Stimulated activated CD4-positive, alpha-beta T cell treated with anti-CD3 and anti-CD28 coated beads, Interleukin-1b, Interleukin-23, amount 100 ng/mL, for 1 hour (primary cell): ENCODE measurements at places on chromosomes 1 and 21.

DNA sequence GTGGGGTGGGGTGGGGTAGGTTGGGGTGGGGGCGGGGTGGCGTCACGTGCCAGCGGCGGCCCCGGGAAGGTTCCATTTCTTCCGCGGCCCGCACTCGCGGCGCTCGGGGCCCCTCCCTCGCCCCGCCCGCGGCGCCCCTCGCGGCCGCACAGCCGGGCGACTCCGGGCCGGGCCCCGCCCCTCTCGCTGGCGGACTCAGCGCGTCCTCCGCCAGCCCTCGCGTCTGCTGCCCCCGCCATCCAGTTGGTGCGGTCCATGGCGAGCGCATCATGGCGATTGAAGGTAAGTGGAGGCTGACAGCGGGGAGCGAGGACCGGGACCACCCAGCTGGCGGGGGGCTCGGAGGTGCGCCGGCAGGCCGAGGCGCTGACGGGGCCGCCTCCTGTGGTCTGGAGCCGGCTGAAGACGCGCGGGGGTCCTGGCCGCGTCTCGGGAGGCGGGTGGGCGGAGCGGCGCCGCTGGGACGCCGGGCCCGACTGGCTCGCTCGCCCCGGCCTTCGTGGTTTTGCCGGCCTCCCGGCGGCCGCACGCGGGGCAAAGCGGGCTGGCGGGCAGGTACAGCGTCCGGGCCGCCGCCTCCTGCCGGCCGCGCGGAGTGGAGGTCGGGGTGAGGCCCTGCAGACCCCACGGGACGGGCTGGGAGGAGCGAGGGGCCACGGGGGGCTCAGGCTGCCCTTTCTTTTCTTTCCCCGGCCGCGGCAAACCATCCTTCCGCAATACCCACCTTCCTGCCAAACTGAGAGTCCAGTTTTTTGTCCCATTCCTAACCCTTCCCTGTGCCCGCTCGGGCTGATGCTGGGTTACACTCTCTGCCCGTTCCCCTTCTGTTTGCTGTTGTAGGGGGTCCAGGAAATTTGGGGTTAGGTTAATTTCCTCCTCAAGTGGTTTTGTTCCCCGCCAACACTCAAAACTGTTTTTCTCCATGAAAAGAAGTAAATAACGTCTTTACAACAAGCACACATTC lies at the start of gene SYT14:
TSS of gene SYT14 (plus strand) at position 222 of the 964 bp plus-strand sequence. CDS start at position 270, 48 bp downstream.
- no peak for DNase-seq

- no peak for DNase-seq
Observed at GRCh38 chr1:219812491-219813203, 115.7 kb downstream of the SLC30A10 start.

- no peak for DNase-seq
Observed at GRCh38 chr1:187721216-187721615, 892.5 kb downstream of the PLA2G4A start.

DNA sequence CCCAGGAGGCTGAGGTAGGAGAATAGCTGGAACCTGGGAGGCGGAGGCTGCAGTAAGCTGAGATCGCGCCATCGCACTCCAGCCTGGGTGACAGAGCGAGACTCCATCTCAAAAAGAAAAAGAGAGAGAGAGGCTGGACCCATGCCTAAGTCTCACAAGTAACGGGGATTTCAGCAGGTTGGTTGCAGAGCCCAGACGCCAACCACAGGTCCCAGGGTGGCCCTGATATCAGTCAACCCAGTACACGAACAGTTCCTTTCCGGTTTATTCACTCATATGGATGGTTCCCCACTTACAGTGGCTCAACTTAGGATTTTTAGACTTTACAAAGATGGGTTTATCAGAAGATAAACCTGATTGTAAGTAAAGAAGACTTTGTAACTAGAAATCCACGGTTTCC lies 40.9 kb downstream of the CLSTN1 start:
- no peak for DNase-seq

GRCh38 chr21:44765231-44766013 lies 36.2 kb downstream of the UBE2G2 start:
- DNase-seq = no peak

GRCh38 chr1:58721247-58721820 lies 21.5 kb upstream of the MYSM1 start:
- DNase-seq = no peak

GRCh38 chr1:45365051-45365450 lies 24.8 kb upstream of the MUTYH start:
- DNase-seq = no peak

DNA sequence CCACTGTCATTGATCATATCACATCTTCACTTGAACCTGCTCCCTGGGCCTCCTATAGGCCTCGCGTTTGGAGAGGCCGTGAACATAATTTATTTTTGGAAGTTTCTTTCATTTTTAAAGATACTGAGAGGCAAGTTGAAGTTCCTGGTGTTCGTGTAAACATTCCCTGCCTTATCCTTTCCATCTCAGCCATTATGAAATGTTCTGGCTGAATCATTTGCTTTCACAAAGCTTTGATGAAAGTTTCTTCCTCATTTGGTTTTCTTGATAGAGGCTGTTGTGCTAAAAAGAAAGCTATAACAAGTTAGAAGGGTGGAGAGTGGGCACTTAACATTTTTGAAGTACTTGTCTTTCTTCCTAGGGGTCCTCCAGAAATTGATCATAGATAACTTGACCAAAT lies 15.5 kb downstream of the CAMTA1 start:
- DNase-seq = no peak

- no peak for DNase-seq
Observed at GRCh38 chr1:216883518-216883917, 160.3 kb upstream of the ESRRG start.

DNA sequence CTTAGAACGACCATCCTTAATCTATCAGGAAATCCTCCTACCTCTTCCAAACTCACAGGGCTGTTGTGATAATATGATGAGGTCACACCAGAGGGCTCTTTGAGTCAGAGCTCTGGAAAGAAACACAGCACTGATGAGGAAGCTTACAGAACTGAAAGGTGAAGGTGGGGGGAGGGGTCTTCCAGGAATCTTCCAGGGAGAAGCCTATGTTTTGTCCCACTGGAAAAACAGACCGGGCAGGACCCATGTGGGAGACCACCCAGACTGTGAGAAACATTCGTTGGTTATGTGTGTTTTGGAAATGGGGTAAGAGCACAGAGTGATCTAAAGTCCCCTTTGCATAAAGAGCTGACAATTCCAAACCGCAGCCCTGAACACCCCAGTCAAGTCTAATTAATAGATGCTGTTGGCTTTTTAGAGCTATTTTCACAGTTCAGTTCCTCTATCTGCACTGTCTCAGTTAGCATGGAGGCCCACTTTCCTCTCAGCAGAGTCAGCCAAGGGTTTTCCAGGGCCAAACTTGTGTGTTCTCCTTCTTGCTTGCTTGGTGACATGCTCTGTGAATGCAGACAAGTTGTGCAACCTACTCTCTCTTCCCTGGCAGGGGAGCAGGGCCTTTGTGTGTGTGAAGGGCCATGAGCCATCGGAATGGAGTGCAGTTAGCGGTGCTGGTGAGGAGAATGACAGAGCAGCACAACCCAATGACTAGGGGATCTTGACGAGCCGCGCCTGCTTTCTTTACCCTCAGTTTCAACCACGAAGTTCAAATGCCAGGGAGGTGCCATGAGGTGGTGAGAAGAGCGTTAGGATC lies 12.3 kb downstream of the PHLDA3 start:
- DNase-seq = no peak

DNA sequence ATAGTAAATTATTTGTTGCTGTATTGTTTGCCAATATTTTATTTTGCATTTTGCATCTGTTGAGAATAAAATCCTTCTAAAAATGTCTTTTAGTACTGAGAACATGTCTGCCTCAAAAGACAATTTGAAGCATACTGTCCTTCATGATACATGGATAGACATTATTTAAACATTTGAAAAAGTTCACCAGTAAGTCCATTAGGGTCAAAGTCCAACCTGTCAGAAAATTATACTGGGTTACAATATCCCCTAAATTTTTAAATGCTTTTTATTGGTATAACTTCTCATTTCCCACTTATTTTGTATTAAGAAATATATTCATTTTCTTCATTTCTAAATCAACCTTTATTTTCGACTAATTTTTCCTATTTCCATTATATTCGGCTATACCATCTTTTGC lies 9.3 kb downstream of the CHML start:
- no peak for DNase-seq

GRCh38 chr1:77560741-77561140 lies 121.7 kb downstream of the ZZZ3 start:
- no peak for DNase-seq

GRCh38 chr21:33802481-33802880 lies 113.1 kb downstream of the ATP5PO start:
- DNase-seq = no peak

DNA sequence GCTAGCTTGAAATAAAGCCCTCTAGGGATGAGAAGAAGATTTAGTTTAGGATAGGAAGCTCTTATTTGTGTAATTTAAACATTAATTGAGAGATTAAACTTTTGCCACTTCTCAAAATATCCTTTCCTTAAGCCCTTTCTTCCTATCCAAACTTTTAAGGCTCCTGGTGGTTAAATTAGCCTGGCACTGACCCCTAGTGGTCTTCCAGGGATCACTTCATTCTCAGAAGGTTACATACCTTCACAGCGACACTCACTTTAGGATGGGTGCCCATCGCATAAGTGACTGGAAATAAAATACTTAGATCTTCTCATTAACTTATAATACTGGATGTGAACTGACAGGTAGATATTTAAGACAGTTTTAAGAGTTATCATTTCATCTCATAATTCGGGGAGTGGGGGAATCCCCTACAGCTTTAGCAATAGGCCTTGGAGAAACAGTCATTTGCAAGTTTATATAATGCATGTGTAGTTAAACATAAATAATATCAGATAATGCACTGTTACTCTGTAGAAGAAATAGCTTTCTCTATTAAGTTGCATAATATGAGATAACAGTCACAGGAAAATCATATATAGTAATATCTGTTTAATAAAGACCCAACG lies 7.4 kb downstream of the LHX9 start:
- no peak for DNase-seq

- no peak for DNase-seq
Observed at GRCh38 chr1:101105877-101106276, 80.3 kb upstream of the DPH5 start.

- no peak for DNase-seq
Observed at GRCh38 chr1:28290851-28291250, 31.5 kb downstream of the SESN2 start.

GRCh38 chr1:17620448-17620847 lies 81.0 kb downstream of the ARHGEF10L start:
- no peak for DNase-seq

- no peak for DNase-seq
Observed at GRCh38 chr1:5453347-5453746, 538.9 kb downstream of the NPHP4 start.

DNA sequence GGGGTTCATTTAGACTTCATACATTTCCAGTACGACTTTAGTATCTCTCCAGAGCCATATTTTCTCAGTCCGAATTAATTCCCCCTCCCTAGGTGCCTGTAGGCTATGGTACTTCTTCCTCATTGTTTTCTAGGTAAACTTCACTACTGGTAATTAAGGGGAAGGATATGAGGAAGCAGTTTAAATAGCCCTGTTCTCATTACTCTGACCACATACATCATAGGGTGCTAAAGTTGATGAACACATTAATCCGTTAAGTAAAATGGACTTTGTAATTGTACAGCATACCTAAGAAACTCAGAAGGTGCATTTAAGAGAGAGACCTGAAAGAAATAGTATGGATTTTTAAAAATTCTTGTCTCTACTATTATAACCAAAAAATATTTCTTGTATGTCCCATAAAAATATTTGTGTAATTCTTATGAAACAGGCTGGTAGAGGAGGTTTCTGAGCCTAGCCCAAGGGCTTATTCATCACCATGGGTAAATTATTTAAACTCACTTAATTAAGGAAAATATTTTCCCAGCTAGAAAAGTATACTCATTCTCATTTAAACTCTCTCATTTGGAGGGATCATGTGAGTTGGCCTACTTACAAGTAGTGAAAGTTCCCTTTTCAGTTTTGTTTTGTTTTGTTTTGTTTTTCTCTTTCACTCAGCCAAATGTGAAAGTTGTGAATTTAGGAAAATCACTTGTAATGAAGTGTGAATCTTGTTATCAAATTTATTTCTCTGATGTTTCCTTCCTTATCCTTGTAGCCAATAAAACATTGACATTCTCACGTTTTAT lies 2.0 kb downstream of the PRMT6 start:
- no peak for DNase-seq

DNA sequence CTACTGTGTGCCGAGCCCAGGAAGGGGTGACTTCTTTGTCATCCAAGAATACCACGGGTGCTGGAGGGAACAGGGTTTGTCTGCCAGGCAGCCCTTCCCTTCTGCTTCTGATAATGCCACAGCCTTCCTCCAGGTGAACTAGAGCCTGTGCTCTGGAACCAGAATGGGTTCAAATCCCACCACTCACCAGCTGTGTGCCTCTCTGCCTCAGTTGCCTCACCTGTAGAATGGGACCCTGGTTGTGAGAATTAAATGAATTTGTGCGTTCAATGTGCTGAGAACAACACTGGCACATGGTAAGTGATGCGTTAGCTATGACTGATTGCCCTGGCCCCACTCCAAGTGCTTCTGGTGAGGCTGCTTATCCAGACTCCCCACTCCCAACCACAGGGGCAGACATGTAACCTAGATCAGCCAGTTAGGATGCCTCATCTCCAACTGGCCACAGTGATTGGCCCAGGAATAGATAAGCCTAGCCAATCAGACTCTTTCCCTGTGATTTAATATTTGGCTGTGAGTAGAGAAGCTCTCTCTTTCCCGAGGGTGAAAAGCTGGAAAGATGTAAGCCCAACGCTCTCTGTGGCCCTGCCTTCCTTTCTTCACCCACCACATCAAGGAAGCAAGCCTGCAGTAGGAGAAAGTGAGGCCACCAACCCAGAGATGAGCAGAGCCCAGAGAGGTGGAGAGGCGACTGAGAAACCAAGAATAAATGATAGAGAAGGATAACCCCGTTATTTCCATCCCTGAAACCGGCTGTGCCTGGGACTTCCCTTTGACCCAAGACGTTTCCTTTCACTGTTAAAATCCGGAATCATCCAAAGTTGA lies 20.8 kb upstream of the LAPTM5 start:
- no peak for DNase-seq

DNA sequence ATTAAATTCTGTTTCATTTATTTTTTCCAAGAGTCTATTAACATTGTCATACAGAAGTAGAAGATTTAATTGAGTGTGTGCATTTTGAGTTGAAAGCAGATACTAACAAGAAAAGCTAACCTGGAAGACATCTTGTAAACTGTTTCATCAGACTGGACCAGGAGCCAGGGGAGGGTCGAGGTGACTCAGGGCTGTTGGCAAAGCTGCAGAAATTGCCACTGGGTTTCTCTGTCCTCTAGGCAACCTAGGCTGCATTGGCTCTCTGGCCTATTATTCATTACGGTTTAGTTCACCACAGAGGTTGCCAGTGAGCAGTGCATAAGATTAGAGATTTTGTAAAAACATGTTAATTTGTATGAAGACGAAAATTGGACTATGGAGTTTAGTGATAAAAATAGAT lies 27.5 kb downstream of the ERG start:
- no peak for DNase-seq

DNA sequence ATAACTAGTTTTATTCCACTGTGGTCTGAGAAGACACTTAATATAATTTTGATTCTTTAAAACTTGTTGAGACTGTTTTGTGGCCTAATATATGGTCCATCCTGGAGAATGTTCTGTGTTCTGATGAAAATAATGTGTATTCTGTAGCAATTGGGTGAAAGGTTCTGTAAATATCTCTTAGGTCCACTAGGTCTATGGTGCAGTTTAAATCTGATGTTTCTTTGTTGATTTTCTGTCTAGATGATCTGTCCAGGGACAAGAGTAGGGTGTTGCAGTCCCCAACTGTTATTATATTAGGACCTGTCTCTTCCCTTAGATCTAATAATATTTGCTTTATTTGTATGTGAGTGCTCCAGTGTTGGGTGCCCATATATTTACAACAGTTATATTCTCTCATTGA lies 33.9 kb upstream of the PM20D1 start:
- no peak for DNase-seq

- DNase-seq = no peak
Observed at GRCh38 chr1:89269277-89269676, 3.4 kb downstream of the GBP5 start.

GRCh38 chr1:162390396-162391185 lies 9.1 kb downstream of the C1orf226 start:
- no peak for DNase-seq
